Peyer's patch (tissue), 4 donors: ENCODE measurements at places on chromosomes 3 and 15. TPM values are rescaled to one million over a fixed set of nuclear protein-coding genes. Genes with fewer than 3 reads are reported as not detected.

DNA sequence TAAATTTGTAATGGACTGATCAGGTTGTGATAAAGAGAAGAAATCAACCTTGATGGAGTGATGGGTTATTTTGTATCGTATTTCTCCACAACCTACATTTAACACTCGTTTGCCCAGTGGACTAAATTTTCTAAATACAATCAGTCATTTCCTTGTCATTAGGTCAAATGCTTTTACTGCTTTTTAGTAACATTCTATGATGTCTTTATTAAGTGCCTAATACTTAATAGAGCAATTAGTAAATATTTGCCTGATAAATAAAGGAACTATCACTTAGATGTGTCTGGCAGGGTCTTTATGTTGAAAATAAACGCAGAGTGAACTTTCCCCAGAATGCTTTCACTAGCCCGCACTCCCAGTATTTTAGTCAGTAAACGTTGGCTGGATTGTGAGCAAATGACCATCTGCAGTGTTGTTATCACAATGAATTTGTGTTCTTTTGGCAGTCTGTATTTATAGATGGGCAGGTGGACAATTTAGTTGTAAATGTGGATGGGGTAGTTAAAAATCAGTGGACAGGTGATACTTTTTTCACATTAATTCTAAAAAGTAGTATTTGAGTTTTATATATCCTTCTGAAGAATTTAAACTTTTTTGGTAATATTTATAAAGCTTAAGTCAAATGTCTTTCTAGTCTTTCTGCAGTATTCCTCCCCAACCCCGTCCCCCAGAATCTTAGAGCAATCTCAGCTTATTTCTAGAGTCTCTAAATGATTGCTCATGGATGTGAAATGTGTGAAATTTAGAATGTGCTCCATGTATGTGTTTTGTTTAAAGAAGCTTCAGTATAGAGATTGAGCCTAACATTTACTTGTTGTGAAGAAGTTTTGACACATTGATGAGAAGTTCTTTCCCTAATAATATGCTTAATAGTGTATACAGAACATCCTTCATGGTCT, 4.9 kb downstream of the USP3 start:
- peaks cover 63% of the 10 kb centered on the region for H3K4me1 ChIP-seq
- DNase-seq, result no peak
- H3K27me3 ChIP-seq, result no peaks in the 10 kb centered on the region

DNA sequence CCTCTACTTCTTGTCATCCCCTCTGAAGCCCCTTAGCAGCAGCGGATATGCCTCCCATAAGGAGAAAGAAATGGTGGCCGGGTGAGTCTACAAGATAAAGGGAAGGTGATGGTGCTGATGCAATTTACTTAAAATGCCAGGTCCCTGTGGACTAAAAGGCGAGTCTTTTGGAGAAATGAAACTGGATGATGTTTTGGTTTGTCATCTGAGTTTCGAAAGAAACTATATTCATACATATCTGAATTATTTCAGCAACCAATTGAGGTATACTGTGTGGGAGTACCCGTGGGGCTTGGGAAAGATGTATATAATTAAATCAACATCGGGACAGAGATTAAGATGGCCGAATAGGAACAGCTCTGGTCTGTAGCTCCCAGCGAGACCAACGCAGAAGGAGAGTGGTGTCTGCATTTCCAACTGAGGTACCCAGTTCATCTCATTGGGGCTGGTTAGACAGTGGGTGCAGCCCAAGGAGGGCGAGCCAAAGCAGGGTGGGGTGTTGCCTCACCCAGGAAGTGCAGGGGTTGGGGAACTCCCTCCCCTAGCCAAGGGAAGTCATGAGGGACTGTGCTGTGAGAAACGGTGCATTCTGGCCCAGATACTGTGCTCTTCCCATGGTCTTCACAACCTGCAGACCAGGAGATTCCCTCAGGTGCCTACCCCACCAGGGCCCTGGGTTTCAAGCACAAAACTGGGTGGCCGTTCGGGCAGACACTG, 210.6 kb upstream of the CHRM5 start:
- no peak overlapping the region for H3K4me3 ChIP-seq
- H3K27ac ChIP-seq, result no peak overlapping the region
- DNase-seq, result no peak

GRCh38 chr3:134374791-134375581, 739 bp upstream of the AMOTL2 start:
- peaks cover 13% of the 10 kb centered on the region for H3K36me3 ChIP-seq
- H3K4me1 ChIP-seq, result peaks cover 7% of the 10 kb centered on the region
- peak overlapping the region; percentile 87 for H3K27ac ChIP-seq
- H3K4me3 ChIP-seq, result peak overlapping the region; percentile 75

GRCh38 chr3:8846176-8846575, 76.8 kb upstream of the OXTR start:
- H3K36me3 ChIP-seq, result no peaks in the 10 kb centered on the region
- H3K27ac ChIP-seq, result no peak overlapping the region
- no peak for DNase-seq
- H3K27me3 ChIP-seq, result no peaks in the 10 kb centered on the region

The XIRP1 gene
- total RNA-seq, result not detected

DNA sequence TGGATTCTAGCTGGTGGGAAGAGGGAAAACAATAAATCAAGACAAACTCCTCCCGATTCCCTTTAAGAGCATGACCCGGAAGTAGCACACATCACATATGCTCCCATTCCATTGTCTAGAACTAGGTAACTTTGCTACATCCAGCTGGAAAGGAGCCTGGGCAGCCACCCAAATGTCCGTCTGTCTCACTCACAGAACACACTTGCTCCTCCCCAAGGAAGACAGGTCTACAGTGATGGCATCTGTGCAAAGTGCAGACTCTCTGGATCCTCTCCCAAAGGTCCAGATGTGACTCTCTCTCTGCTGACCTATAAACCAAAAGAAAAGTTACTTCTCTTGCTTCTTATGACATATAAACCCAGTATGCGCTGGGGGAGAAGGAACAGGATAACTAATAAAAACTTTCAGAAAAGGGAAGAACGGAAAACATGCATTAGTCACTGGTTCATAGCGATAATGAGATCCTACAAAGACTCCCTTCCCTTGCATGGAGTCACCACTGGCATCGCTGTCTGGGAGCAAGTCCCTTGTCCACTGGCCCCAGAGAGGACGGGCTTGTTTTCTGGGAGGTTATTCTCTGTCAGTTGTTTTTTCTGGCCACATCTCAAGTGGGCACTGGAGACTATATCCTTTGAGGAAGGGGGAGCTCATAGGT, 29.8 kb upstream of the EPHB3 start:
- H3K4me1 ChIP-seq, result no peaks in the 10 kb centered on the region
- no peak for DNase-seq
- no peaks in the 10 kb centered on the region for H3K36me3 ChIP-seq
- no peaks in the 10 kb centered on the region for H3K27me3 ChIP-seq
- no peak overlapping the region for H3K27ac ChIP-seq

GRCh38 chr15:67826717-67827561, 1.6 kb downstream of the SKOR1 start:
- no peaks in the 10 kb centered on the region for H3K36me3 ChIP-seq
- H3K27ac ChIP-seq, result no peak overlapping the region
- no peak for DNase-seq

GRCh38 chr3:135243616-135244015, 448.6 kb downstream of the EPHB1 start:
- no peaks in the 10 kb centered on the region for H3K4me1 ChIP-seq
- no peak for DNase-seq
- H3K36me3 ChIP-seq, result no peaks in the 10 kb centered on the region
- no peak overlapping the region for H3K27ac ChIP-seq
- no peak overlapping the region for H3K4me3 ChIP-seq

- H3K4me3 ChIP-seq, result no peak overlapping the region
- no peak overlapping the region for H3K27ac ChIP-seq
- no peaks in the 10 kb centered on the region for H3K36me3 ChIP-seq
- no peaks in the 10 kb centered on the region for H3K4me1 ChIP-seq
- no peaks in the 10 kb centered on the region for H3K27me3 ChIP-seq
- DNase-seq, result no peak
Measured at GRCh38 chr3:31106912-31107311, 212.5 kb upstream of the GADL1 start.

The P2RY14 gene
- total RNA-seq, result 1.7 TPM

- no peaks in the 10 kb centered on the region for H3K4me1 ChIP-seq
- DNase-seq, result no peak
- H3K27ac ChIP-seq, result no peak overlapping the region
- H3K27me3 ChIP-seq, result no peaks in the 10 kb centered on the region
Measured at GRCh38 chr3:4575381-4575780, 82.2 kb downstream of the ITPR1 start.

- H3K36me3 ChIP-seq, result no peaks in the 10 kb centered on the region
- H3K4me1 ChIP-seq, result no peaks in the 10 kb centered on the region
- no peak overlapping the region for H3K4me3 ChIP-seq
- DNase-seq, result no peak
- no peaks in the 10 kb centered on the region for H3K27me3 ChIP-seq
Measured at GRCh38 chr15:101172501-101173071, 79.3 kb downstream of the CHSY1 start.

The RTP4 gene
- 6.3 TPM for total RNA-seq

The ZWILCH gene
- total RNA-seq, result 11.2 TPM

The RETNLB gene
- total RNA-seq, result 11.4 TPM

The EBLN2 gene
- 12.2 TPM for total RNA-seq

- no peak overlapping the region for H3K4me3 ChIP-seq
- no peak for DNase-seq
- H3K4me1 ChIP-seq, result no peaks in the 10 kb centered on the region
- H3K27me3 ChIP-seq, result no peaks in the 10 kb centered on the region
Measured at GRCh38 chr3:111767756-111768445, 91.2 kb upstream of the PHLDB2 start.

The GOLGA8T gene
- not detected for total RNA-seq

GRCh38 chr3:133862161-133862560, 33.5 kb downstream of the RAB6B start:
- H3K27ac ChIP-seq, result no peak overlapping the region
- no peak for DNase-seq
- no peaks in the 10 kb centered on the region for H3K36me3 ChIP-seq

The WNT7A gene
- total RNA-seq, result not detected

GRCh38 chr3:67468511-67468910, 185.9 kb downstream of the SUCLG2 start:
- H3K4me3 ChIP-seq, result no peak overlapping the region
- H3K4me1 ChIP-seq, result no peaks in the 10 kb centered on the region
- H3K36me3 ChIP-seq, result no peaks in the 10 kb centered on the region
- H3K27ac ChIP-seq, result no peak overlapping the region
- H3K27me3 ChIP-seq, result no peaks in the 10 kb centered on the region

The GOLGA6D gene
- total RNA-seq, result not detected

The TRAIP gene
- 6.2 TPM for total RNA-seq

DNA sequence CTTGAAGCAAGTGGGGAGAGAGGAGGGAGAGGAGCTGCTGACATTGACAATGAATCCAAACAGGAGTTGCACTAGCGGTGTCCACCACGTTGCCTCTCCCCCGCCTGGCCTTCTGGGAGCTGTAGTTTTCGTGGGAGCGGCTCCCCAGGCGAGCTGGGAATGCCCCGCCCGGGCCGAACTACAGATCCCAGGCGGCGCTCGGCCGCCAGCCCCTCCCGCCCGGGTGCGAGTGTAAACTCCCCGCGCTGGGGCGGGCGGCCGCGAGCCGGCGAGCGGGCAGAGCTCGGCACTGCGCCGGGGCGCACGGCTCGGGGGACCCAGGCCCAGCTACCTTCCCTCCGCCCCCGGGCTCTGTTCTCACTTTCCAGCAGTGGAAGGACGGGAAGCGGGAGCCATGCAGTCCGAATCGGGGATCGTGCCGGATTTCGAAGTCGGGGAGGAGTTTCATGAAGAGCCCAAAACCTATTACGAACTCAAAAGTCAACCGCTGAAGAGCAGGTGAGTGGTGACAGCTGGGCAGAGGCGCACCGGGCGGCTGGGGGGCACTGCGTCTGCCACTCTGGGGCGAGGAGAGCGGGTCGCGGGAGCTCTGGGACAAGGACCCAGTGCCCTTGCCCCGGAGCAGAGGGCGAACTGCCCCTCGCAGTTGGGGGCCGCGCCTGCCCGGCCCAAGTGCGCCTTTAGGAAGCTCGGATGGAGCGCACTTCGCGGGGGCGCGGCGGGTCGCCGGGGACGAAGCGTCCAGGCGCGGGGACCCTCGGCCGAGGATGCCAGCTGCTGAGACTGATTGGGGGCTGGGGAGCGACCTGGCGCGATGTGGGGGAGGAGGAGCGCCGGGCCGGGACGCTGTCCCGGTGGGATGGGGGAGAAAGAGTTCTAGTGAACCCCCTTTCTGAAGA, at the start of gene MITF:
Gene MITF (plus strand): TSS at position 261 of the 899 bp plus-strand sequence. CDS start 134 bp downstream, at position 395.
- no peaks in the 10 kb centered on the region for H3K36me3 ChIP-seq
- no peaks in the 10 kb centered on the region for H3K27me3 ChIP-seq
- H3K27ac ChIP-seq, result peak within 1 kb of the TSS; percentile 43
- H3K4me3 ChIP-seq, result peak within 1 kb of the TSS; percentile 70

The RASL12 gene
- total RNA-seq, result 10.5 TPM

The HGD gene
- 14.9 TPM for total RNA-seq

DNA sequence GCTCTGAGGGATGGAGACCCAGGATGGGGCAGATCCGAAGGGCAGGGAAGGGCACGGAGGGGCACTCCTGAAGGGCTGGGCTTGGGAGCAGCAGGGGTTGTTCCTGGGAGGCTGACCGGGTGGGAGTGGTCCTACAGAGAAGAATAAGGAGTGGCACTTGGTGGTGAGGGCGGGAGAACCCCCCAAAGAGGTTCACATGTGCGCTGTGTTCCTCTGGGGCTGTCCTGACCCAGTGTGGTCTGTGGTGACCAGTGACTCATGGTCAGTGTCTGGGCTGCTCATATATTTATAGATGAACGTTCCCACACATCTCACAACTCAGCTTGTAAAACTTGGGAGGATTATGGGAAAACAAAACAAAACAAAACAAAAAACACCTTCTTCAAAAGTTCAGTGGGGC, 10.0 kb downstream of the TRPM1 start:
- H3K4me1 ChIP-seq, result no peaks in the 10 kb centered on the region
- DNase-seq, result no peak
- no peaks in the 10 kb centered on the region for H3K27me3 ChIP-seq
